ENCODE measurements at places on chromosomes 16 and 17.

DNA sequence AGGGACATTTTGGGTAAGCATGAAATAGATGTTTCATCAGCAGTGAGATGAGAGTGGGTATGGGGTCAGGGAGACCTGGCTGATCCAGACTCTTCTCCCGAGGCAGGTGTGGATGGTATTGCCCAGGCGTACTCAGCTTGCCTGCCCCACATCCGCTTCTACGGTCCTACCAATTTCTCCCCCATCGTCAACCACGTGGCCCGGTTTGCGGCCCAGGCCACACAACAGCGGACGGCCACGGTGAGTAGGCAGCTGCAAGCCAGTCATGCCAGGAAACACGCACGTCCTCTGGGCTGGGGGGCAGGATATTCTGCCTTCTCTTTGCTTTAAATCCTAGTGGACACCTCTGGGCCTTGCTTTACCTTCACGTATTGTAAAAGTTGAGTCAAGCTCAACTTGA is 44.7 kb downstream of the CPNE2 start:
- DNase-seq, result no peak

GRCh38 chr17:60060474-60060873 is 18.2 kb downstream of the HEATR6 start:
- no peak for DNase-seq

DNA sequence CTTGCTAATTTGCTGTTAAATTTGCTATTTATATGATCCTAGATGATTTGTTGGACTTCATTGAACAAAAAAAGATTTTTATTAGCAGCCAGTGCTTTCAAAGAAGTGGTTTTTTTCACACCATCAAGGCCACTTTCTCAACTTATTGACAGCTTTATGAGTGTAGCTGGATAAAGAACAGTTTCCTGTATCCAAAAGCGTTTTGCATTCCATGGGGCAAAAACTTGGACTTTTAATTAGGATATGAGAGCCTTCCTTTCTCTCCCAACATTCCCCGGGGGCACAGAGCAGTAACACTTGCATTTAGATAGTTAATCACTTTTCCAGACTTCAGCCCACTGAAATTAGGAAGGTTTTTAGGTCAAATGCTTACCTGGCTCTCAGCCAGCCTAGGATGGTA is 177.1 kb upstream of the ELAC2 start:
- DNase-seq, result no peak

DNA sequence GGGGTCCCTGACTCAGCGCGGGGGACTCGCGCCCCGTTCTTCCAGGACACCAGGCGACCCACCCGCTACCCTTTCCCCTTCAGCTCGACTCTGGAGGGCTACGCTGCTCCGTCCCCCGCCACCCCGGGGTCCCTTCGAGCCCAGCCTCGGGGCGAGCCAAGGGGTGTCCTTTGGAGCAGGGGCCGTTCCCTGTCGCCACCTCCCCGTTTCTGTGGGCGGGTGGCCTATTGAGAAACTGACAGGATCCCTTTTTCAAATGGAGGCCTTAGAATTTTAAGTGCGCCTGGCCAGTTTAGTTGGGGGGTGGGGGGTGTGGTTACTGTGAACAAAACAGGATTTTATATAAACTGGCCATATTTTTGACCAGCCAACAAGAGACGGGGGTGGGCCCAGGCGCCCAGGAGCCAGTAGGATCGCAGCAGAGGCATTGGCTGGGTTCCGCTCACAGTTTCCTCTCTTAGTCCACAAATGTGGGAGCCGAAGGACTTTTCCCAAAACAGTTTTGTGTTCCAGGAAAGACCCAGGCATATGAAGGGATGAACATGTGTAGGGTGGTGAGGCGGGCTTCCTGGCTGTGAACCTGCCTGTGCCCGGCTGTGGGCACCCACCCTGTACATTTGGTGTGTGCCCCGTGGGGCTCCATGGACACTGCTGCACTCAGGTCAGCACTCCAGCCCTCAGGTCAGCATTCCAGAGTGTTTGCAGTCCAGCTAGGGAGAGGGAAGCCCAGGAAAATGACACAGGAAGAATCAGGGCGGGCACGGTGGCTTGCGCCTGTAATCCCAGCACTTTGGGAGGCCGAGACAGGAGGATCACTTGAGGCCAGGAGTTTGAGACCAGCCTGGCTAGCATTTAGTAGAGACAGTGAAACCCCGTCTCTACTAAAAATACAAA is 722 bp upstream of the TIMP2 start:
- no peak for DNase-seq

GRCh38 chr17:76515274-76515949 is 14.2 kb upstream of the RHBDF2 start:
- peak; percentile 58 for DNase-seq

GRCh38 chr16:10240854-10241613 is 58.8 kb upstream of the GRIN2A start:
- no peak for DNase-seq
